ENCODE measurements at places on chromosomes 3 and 15. TPM values are rescaled to one million over a fixed set of nuclear protein-coding genes. Genes with fewer than 3 reads are reported as not detected.

DNA sequence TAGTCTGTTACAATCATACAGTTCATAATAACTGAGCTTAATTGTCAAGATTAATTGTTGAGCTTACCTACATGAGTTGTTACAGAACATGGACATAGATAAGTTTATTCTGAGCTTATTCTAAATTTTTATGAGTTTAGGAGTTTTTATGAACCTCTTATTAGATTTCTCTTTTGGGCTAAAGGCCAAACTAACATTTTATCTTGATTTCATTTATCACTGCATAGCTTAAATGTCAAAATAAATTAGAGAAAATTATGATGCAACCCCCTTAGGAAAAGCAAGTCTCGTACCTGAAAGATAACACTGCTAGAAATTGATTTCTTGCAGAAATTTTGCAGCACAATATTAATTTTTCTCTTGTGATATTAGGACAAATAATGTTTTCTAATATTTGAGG, 54.5 kb downstream of the CNTN6 start:
- no peak for DNase-seq

DNA sequence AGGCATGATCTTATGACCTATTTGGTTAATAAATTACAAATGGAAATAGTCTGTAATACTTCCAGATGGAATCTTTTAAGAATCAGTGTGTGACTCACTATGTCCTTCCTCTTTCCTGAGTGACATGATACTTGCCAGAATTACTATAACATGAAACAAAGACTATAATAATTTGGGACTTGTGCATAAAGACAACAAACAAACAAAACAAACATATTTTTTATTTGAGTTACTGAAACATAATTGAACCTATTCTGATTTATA, 1268.1 kb downstream of the OTOL1 start:
- DNase-seq: no peak

DNA sequence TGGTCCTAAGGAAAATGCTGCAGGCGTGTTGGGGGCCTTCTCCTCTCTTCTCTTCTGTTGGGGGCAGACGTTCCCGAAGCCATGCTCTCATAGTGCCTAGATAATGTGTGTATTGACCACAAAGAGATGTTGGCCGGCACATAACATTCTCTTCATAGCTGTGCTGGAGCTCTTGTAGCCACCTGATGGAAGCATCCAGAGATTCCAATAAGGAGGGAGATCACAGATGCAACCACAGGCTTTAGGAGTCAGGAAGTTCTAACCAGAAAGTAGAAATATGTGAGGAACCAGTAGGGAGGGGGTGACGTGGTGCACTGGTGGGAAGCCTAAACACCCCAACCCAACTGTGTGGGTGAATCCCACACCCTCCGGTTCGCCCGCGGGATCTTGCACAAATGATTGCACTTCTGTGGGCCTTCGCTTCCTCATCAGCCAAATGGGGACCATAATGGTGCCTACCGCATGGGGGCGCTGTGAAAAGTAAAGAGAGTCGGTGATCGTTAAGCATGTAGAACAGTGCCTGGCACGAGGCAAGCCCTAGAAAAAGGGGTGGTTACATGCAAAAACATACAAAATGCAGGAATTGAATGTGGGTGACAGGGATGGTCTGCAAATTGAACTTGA, 87.8 kb downstream of the TOP2B start:
- DNase-seq: no peak

DNA sequence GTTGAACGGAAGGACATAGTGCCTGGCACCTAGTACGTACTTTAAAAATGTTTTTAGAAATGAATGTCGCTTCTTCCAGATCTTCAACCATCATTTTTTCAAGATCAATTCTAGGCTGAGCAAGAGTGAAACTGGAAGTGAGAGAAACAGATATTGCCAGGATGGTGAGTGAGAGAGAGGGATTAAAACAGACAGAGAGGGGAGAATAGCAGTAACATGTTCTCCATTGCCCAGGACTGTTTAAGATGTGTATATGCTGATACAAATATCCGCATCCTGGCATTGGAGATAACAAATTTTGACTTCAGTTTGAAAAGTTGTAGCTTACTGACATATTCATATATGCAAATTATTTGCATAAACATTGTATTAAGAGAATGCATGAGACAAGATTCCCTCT, 1156.1 kb downstream of the TBL1XR1 start:
- no peak for DNase-seq

- peak; percentile 25 for DNase-seq
These were observed 59.4 kb downstream of the CALML4 start for GRCh38 chr15:68145706-68146105.

DNA sequence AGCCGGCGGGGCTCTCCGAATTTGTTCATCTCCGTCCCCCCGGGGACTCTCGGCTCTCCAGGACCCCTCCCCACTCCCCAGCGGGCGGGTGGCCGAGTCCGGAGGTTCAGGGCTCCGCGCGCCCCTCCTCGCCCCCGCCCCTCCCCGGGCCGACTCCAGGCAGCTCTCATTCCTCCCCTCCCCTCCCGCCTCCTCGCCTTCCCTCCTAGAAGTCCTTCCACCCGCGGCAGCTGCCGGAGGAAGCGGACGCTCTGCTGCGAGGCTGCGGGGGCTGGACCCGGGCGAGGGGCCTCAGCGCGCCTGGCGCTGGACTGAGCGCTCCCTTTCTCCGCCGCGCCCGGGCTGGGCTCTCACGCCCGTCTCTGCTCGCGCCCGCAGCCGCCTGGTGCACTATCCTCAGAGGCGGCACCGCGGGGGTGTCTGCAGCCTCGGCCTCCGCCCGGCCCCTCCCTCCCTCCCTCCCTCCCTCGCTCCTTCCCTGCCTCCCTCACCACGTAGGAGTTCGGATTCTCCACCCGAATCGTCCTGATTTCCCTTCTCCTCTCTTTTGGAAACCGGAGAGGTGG, at the start of gene ROBO2:
TSS of gene ROBO2 (plus strand) at position 494 of the 566 bp plus-strand sequence. CDS start 687 bp downstream, outside the sequence.
- peak; percentile 2 for DNase-seq

SENP2 gene
- 15.2 TPM for total RNA-seq

ACSBG1 gene
- total RNA-seq: not detected

ADPRH gene
- under 0.01 TPM for total RNA-seq
